ENCODE measurements at places on chromosomes 12 and 14. TPM values are rescaled to one million over a fixed set of nuclear protein-coding genes. Genes with fewer than 3 reads are reported as not detected.

DNA sequence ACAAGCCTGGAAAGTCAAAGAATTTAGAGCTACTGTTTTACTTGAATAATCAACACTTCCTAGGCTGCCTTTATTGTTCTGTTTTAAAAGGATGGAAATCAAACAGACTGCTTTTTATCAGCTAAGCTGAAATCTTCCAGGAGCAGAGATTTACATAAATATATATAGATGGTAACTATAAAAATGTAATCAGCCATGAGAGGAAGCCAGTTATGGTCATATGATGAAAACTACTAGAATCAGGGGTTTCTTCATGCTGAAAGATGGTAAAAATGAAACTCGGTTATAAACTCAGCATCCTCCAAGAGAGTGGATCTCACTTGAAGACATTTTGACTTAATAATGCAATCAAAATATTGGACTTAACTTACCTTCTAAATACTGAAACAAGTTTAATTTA lies 413.0 kb downstream of the GXYLT1 start:
- no peaks in the 10 kb centered on the region for H3K36me3 ChIP-seq
- no peak overlapping the region for H3K27ac ChIP-seq

GRCh38 chr12:96236221-96236822 lies 42.1 kb downstream of the ELK3 start:
- peaks cover 15% of the 10 kb centered on the region for H3K36me3 ChIP-seq
- DNase-seq = no peak
- H3K27me3 ChIP-seq = peaks cover 2% of the 10 kb centered on the region
- H3K4me1 ChIP-seq = peaks cover 86% of the 10 kb centered on the region
- H3K27ac ChIP-seq = peak overlapping the region; percentile 99

DNA sequence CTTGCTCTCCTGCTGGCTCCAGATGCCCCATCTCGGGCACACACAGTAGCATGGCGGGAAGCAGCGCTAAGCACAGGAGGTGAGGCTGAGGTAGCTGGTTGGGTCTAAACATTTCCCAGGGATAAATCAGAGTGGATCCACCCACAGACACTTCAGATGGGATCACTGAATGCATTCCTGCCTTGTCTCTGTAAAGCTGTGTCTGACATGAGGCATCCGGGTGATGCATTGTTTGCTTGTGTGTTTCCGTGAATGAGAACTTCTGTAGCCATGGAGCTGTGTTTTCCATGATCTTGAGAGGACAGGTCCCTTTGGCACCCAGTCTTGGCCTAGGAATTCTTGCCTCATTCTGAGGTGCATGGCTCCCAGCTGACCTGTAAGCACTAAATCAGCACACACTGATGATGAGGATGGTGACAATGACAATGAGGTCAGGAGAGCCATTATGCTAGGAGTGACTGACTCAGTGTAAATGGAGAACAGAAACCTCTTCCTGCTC lies 6.7 kb upstream of the KRT75 start:
- peaks cover 53% of the 10 kb centered on the region for H3K4me1 ChIP-seq
- no peaks in the 10 kb centered on the region for H3K36me3 ChIP-seq

DNA sequence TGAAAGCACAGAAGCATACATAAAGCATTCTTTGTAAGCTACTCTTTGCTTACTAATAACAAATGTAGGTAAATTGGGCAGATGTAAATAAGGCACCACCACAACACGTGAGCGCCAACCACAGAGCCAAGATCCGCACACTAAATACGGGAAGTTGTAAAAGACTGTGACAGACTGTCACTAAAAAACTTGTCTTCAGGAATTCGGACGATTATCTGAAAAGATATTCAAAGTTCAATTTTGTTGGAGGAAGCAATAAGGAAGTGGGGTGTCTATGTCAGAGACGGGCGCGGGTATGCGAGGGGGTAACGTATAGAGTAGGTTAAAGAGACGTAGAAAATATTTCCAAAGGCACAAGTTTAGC lies 1.5 kb upstream of the HSP90B1 start:
- peaks cover 22% of the 10 kb centered on the region for H3K36me3 ChIP-seq
- peaks cover 48% of the 10 kb centered on the region for H3K4me1 ChIP-seq
- peak overlapping the region; percentile 94 for H3K4me3 ChIP-seq
- peak overlapping the region; percentile 98 for H3K27ac ChIP-seq
- DNase-seq = no peak
- H3K27me3 ChIP-seq = peaks cover 9% of the 10 kb centered on the region

GRCh38 chr12:26643532-26644315 lies 189.3 kb downstream of the ITPR2 start:
- no peak overlapping the region for H3K27ac ChIP-seq
- DNase-seq = no peak
- H3K36me3 ChIP-seq = peaks cover 16% of the 10 kb centered on the region
- H3K4me1 ChIP-seq = peaks cover 37% of the 10 kb centered on the region
- no peak overlapping the region for H3K4me3 ChIP-seq

DNA sequence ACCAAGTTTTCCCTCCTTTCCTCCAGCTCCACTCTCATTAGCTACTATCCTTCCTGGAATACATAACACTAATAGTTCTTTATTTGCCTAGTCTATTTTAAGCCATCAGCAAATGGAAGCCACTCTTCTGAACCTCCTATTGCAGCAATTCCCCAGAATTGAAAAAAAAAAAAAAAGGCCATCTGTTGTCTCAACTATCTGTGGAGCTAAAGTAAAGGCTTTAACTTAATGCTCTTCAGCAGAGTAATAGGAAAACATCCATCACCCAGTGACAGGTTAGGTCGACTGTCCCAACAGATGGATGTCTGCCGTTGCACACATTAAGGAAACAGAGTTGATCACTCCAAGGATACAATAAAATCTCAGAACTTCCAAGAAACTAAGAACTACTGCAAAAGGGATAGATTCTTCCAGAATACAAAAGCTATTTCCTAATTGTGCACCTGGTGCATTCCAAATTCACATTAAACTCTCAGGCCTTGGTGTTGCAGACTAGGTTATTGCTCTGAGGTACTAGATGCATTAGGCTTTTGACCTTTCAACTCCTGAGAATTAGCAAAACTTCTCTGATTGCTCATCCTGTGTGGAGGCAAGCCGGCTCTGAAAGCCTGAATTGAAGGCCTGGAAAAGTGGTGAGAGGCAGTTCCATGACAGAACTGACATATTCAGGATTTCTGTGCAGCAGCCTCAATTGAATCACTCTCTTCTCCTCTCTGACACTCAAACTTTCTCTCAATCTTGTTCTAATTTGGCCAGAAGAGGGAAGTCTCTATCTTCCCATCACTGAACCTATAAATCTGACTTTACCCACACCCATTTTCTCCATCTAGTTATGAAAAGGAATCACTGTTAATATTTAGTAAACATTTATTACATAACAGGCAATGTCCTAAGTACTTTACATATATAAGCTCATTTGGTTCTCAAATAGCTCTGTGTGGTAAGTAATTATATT lies 238.4 kb upstream of the HMGA2 start:
- no peak overlapping the region for H3K27ac ChIP-seq
- no peak for DNase-seq
- peaks cover 12% of the 10 kb centered on the region for H3K4me1 ChIP-seq
- H3K4me3 ChIP-seq = no peak overlapping the region
- no peaks in the 10 kb centered on the region for H3K36me3 ChIP-seq

GRCh38 chr14:100711493-100711892 lies 15.2 kb upstream of the DLK1 start:
- H3K4me1 ChIP-seq = peaks cover 10% of the 10 kb centered on the region
- no peak for DNase-seq
- H3K36me3 ChIP-seq = no peaks in the 10 kb centered on the region

GRCh38 chr14:101475456-101476257 lies 85.6 kb upstream of the DIO3 start:
- DNase-seq = peak; percentile 54
- peaks cover 15% of the 10 kb centered on the region for H3K27me3 ChIP-seq
- peak overlapping the region; percentile 15 for H3K27ac ChIP-seq
- peaks cover 21% of the 10 kb centered on the region for H3K4me1 ChIP-seq

DNA sequence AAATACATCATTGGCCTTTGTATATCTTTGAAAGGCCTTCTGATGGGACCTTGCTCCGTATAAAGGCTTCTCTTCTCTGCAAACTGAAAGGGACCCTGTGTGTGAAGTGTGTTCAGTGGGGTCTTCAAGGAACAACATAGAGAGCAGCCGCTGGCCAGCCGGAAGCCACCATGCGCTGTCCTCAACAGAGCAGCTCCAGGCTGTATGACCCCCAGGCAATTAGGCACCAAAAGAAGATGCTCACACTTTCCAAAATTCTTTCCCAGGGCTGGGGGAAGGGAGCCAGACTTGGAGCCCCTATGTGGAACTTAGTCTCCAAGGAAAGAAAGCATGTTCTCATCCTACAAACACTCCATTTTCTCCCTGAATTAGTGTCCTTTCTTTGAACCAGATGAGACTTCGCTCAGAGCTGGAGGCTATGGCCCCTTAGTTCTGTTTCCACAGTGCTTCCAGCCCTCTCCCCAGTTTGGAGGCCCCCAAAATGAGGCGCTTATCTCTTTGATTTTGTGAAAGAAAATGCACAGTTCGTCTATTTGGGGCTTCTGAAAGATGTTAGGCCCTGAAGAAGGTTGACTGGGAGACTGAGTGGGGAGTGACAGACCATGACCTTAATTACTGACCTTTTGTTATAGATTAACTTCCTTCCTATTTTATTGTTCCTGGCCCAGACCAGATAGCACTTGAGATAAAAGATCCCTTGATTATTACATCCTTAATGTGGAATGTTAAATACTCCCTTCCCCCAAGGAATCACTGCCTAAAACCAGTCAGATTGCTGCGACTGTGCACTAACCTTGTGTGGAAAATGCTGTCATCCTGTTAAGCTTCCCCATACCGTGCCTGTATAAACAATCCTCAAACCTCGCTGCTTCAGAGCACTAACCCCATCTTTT lies 128.3 kb upstream of the FGD4 start:
- H3K27ac ChIP-seq = peak overlapping the region; percentile 69
- peaks cover 2% of the 10 kb centered on the region for H3K27me3 ChIP-seq
- DNase-seq = peak; percentile 17
- no peaks in the 10 kb centered on the region for H3K36me3 ChIP-seq

DNA sequence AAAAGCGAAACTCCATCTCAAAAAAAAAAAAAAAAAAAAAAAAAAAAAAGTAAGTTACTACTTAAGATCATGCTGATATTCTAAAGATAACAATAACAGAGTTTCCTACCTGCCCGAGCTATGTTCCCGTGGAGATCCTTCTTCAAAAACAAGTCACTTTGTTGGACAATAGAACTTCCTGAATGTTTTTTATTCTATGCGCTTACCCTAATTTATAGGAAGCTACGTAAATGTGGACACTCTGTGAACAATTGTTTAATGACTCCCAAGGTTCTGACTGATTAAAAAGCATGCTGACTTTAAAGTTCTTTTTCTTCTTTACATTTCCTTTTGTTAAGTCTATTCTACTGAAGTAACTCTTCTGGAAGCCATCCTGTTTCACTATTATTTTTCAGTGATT lies 52.5 kb downstream of the FGD4 start:
- peaks cover 36% of the 10 kb centered on the region for H3K4me1 ChIP-seq
- peaks cover 2% of the 10 kb centered on the region for H3K27me3 ChIP-seq
- H3K36me3 ChIP-seq = no peaks in the 10 kb centered on the region

DNA sequence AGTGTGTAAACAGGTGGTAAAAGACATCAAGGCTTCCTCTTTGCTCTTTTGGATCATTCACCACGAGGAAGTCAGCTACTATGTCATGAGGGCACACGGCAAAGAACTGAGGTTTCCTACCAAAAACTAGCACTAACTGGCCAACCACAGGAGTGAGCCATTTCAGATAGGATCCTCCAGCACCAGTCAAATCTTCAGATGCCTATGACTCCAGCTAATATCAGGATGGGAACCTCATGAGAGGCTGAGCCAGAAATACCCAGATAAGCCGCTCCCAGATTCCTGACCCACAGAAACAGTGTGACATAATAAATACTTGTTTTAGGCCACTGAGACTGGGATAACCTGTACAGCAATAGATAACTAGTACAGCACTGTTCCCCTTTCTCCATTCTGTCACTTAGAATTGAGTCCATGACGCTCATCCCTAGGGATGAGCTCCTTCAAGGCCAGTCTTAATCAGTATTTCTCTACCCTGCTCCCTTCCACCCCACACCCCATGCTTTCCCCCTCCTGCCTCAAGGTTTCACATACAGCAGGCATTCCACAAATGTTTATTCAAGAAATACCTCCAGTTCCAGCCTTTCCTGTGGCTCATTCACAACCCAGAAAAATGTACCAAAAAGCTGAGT lies 68.4 kb downstream of the PPM1H start:
- peak; percentile 88 for DNase-seq
- peaks cover 77% of the 10 kb centered on the region for H3K4me1 ChIP-seq
- H3K27ac ChIP-seq = peak overlapping the region; percentile 95
- H3K27me3 ChIP-seq = no peaks in the 10 kb centered on the region
- peaks cover 19% of the 10 kb centered on the region for H3K36me3 ChIP-seq

- no peak overlapping the region for H3K27ac ChIP-seq
- H3K27me3 ChIP-seq = no peaks in the 10 kb centered on the region
- H3K4me3 ChIP-seq = no peak overlapping the region
- H3K4me1 ChIP-seq = peaks cover 31% of the 10 kb centered on the region
These were observed 3.0 kb upstream of the C1RL start for GRCh38 chr12:7112041-7112440.

- H3K36me3 ChIP-seq = no peaks in the 10 kb centered on the region
- peaks cover 2% of the 10 kb centered on the region for H3K27me3 ChIP-seq
- H3K4me1 ChIP-seq = peaks cover 40% of the 10 kb centered on the region
These were observed 87.8 kb upstream of the NCOR2 start for GRCh38 chr12:124655048-124655697.

DNA sequence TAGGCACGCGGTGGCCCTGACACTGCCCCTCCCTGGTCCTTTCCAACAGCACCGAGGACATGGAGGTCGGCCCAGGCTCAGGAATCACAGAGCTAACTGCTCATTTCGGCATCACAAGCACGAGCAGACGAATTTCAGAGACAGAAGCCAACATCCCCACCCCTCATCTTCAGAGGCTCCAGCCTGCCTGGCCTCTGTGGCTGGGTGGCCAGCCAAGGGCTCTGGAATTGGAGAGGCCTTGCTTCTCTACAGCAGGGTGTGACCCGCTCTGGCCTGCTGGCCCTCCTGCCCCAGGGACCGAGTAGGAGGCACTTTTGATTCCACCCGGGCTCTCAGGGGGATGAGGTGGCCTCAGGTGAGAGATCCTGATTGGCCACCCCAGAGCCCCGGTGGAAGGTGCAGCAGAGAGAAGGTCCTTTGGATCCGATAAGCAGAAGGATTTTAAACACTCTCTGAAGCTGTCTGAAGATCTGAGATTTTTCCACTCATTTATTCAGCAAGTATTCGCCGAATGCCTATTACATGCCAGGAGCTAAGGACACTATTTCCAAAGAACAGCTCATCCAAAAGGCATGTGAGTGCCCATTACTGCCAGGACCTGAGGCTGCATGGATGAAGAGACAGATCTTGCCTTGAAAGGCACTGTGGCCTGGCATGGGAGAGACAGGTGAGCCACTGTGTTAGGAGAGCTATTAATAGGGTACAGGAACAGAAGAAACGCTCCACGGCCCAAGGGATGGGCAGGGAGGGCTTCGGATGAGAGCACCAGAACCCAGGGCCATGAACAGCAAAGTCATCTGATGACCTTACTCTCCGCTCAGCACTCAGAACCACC lies 10.2 kb downstream of the BAG5 start:
- H3K4me1 ChIP-seq = peaks cover 16% of the 10 kb centered on the region
- H3K36me3 ChIP-seq = no peaks in the 10 kb centered on the region
- peak; percentile 67 for DNase-seq

KLRC3 gene
- total RNA-seq = not detected

CHGA gene
- not detected for total RNA-seq

LRP1-AS gene
- not detected for total RNA-seq

LIN7A gene
- total RNA-seq = 15.8 TPM

LRIG3 gene
- total RNA-seq = 8.8 TPM

TAS2R19 gene
- 0.43 TPM for total RNA-seq

BICDL1 gene
- total RNA-seq = 0.09 TPM

PTCSC3 gene
- total RNA-seq = not detected

All from HFFc6 (cell line).